Bronchial smooth muscle cell (primary cell): ENCODE measurements at places on chromosomes 5 and 9. TPM values are rescaled to one million over a fixed set of nuclear protein-coding genes. Genes with fewer than 3 reads are reported as not detected.

OMD gene
- total RNA-seq = 0.95 and 1.1 TPM in 2 replicates

TEK gene
- 0.43 and 15.6 TPM in 2 replicates for total RNA-seq

PKD2L2 gene
- not detected in 2 replicates for total RNA-seq

TAF1L gene
- total RNA-seq = under 0.01 TPM in 2 replicates

DCAF12 gene
- 4.7 and 4.9 TPM in 2 replicates for total RNA-seq

NIPAL4 gene
- total RNA-seq = not detected in 2 replicates

ZNF622 gene
- total RNA-seq = 62.9 and 72.5 TPM in 2 replicates

SLC6A19 gene
- not detected in 2 replicates for total RNA-seq

GPR151 gene
- total RNA-seq = not detected in 2 replicates

WWC1 gene
- 0.17 and 0.32 TPM in 2 replicates for total RNA-seq

RAB24 gene
- total RNA-seq = 30.1 and 33.1 TPM in 2 replicates

NMUR2 gene
- not detected in 2 replicates for total RNA-seq

TRIM36 gene
- total RNA-seq = 0.09 and 0.32 TPM in 2 replicates

CDH6 gene
- total RNA-seq = 62.3 and 85.1 TPM in 2 replicates

PCDHA12 gene
- under 0.01 TPM in 2 replicates for total RNA-seq

PFDN1 gene
- total RNA-seq = 21.9 and 30.7 TPM in 2 replicates

CARTPT gene
- not detected in 2 replicates for total RNA-seq

ZBED3 gene
- total RNA-seq = 0.34 and 1.4 TPM in 2 replicates

CCNI2 gene
- total RNA-seq = 0.09 TPM in 1 of 2 replicates, not detected in the other

OSMR gene
- total RNA-seq = 20.1 and 36.3 TPM in 2 replicates

NEURL1B gene
- total RNA-seq = 0.47 and 5.1 TPM in 2 replicates

PCDHB6 gene
- total RNA-seq = 0.16 and 0.17 TPM in 2 replicates

SIT1 gene
- 0.32 TPM in 1 of 2 replicates, not detected in the other for total RNA-seq

SREK1 gene
- total RNA-seq = 64.1 and 79.9 TPM in 2 replicates

CCL19 gene
- not detected in 2 replicates for total RNA-seq

PCDHA1 gene
- total RNA-seq = under 0.01 TPM in 2 replicates

OLFML2A gene
- total RNA-seq = 5.7 and 7.4 TPM in 2 replicates

ARHGEF39 gene
- under 0.01 and 0.32 TPM in 2 replicates for total RNA-seq

IL3 gene
- not detected in 2 replicates for total RNA-seq

MYOZ3 gene
- total RNA-seq = 0.26 and 0.47 TPM in 2 replicates

CLIC3 gene
- 6.8 and 8.2 TPM in 2 replicates for total RNA-seq

ADAMTS13 gene
- 2.5 and 3.3 TPM in 2 replicates for total RNA-seq

GAS1 gene
- 48.3 and 50.0 TPM in 2 replicates for total RNA-seq

SLCO6A1 gene
- not detected in 2 replicates for total RNA-seq

ALDH7A1 gene
- 52.8 and 59.6 TPM in 2 replicates for total RNA-seq

CEP72 gene
- 1.4 and 1.5 TPM in 2 replicates for total RNA-seq

HMGCS1 gene
- 27.1 and 50.8 TPM in 2 replicates for total RNA-seq

HDHD3 gene
- 7.2 and 11.2 TPM in 2 replicates for total RNA-seq

DAB2IP gene
- total RNA-seq = 4.4 and 11.1 TPM in 2 replicates

SH3TC2 gene
- total RNA-seq = 0.34 and 3.6 TPM in 2 replicates

DAB2 gene
- total RNA-seq = 79.3 and 131 TPM in 2 replicates

PROB1 gene
- total RNA-seq = 0.26 and 1.3 TPM in 2 replicates

PCDHA13 gene
- total RNA-seq = 0.09 and 0.16 TPM in 2 replicates

PCDHGC3 gene
- total RNA-seq = 55.5 and 158 TPM in 2 replicates

RNF183 gene
- total RNA-seq = not detected in 2 replicates

WDR31 gene
- total RNA-seq = 2.8 and 3.8 TPM in 2 replicates

HTR4 gene
- not detected in 2 replicates for total RNA-seq

SLC34A3 gene
- not detected in 2 replicates for total RNA-seq

SLC27A6 gene
- not detected in 2 replicates for total RNA-seq

FYB1 gene
- 0.16 TPM in 1 of 2 replicates, not detected in the other for total RNA-seq

MEF2C gene
- total RNA-seq = 6.9 and 19.1 TPM in 2 replicates

FBLL1 gene
- 0.26 and 0.79 TPM in 2 replicates for total RNA-seq

NEUROG1 gene
- not detected in 2 replicates for total RNA-seq

MELK gene
- 3.5 and 6.5 TPM in 2 replicates for total RNA-seq
